Upper lobe of right lung (tissue), 1 donor: ENCODE measurements at places on chromosomes 1 and 21.
A peak's percentile ranks its signal among the peaks of the same experiment; 100 is the strongest.

DNA sequence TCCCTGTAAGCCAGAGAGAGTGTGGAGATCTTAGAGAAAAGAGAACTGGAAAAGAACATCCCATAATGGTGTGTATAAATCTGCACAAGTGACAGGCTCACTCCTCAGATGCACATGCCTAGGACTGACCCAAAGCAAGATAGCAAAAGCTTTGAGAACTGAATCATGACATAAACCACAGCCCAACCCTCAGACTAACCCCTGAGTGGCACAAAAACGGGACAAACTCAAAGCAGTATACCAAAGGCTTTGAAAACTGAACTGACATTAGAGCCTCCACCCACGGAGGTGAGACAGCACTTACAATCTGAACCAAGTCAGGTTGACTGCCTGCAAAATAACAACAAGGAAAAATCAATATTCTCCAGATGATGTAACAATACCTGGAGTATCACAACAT, 70.8 kb downstream of the TIAM1 start:
- no peaks in the 10 kb centered on the region for H3K27me3 ChIP-seq
- DNase-seq: no peak
- no peaks in the 10 kb centered on the region for H3K4me1 ChIP-seq
- H3K36me3 ChIP-seq: no peaks in the 10 kb centered on the region
- H3K27ac ChIP-seq: no peak overlapping the region

- H3K27me3 ChIP-seq: no peaks in the 10 kb centered on the region
- H3K36me3 ChIP-seq: peaks cover 56% of the 10 kb centered on the region
- H3K4me1 ChIP-seq: peaks cover 9% of the 10 kb centered on the region
- H3K27ac ChIP-seq: peak overlapping the region; percentile 2
These were observed 20.1 kb upstream of the CCDC17 start for GRCh38 chr1:45643978-45644377.

- H3K27ac ChIP-seq: no peak overlapping the region
- H3K4me1 ChIP-seq: no peaks in the 10 kb centered on the region
- H3K27me3 ChIP-seq: no peaks in the 10 kb centered on the region
- no peak for DNase-seq
These were observed 49.0 kb upstream of the ASB17 start for GRCh38 chr1:75980972-75981897.

DNA sequence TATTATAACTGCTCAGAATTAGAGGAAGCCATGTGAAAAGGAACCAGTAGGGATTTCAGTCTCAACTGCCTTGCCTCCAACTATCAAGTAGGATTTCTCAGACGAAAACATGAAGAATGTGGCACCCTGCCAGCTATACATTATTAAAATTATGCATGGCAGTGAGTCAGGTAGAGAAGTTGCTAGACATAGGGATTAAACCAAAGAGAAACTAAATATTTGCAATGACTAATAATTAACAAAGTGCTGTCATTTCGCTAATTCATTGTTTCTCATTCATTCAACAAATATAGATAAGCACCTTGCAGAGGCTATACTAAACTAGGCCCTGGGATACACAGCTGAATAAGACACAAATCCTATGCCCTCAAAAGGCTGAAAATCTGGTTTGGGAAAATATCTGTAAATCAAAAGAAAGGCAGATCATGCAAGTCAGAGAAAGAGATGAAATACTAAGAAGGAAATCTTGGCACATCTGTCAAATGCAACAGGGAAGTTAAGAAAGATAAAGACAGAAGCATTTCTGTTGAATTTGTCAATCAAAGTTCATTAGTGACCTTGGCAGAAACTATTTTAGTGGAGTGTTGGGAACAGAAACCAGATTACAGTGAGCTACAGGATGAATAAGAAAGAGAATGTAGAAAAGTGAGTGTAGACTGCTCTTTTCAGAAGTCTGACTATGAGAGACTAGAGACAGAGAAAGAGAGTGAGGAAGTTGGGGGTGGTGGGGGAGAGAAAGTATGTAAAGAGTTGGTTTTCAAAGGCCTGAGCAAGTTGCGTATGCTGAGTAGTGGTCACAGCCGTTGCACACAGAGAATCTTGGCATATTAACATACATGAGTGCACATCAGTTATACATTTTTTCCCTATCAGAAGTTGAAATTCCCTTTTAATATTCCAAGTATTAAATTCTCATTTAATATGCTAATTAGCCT, 14.7 kb upstream of the NBPF11 start:
- no peaks in the 10 kb centered on the region for H3K36me3 ChIP-seq
- no peaks in the 10 kb centered on the region for H3K27me3 ChIP-seq
- no peaks in the 10 kb centered on the region for H3K4me1 ChIP-seq
- no peak overlapping the region for H3K4me3 ChIP-seq
- no peak for DNase-seq

DNA sequence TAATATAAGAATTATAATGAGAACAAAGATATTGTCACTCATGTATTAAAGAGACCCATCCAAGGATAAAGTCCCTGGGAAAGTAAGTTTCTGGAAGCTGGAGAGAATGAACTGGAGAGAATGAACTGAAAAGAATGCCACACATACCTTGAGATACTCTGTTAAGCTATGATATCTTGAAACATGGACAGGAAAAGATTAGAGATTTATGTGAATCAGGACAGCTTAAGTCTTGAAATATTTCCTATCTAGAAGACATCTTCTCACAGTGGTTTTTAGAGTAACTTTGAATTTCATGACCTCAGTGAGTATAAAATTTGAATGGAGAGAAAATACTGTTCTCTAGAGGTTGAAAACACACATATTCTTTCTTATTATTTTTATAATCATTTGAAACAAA, 201.3 kb upstream of the HMCN1 start:
- H3K36me3 ChIP-seq: no peaks in the 10 kb centered on the region
- H3K27ac ChIP-seq: no peak overlapping the region
- no peak for DNase-seq
- H3K4me3 ChIP-seq: no peak overlapping the region

DNA sequence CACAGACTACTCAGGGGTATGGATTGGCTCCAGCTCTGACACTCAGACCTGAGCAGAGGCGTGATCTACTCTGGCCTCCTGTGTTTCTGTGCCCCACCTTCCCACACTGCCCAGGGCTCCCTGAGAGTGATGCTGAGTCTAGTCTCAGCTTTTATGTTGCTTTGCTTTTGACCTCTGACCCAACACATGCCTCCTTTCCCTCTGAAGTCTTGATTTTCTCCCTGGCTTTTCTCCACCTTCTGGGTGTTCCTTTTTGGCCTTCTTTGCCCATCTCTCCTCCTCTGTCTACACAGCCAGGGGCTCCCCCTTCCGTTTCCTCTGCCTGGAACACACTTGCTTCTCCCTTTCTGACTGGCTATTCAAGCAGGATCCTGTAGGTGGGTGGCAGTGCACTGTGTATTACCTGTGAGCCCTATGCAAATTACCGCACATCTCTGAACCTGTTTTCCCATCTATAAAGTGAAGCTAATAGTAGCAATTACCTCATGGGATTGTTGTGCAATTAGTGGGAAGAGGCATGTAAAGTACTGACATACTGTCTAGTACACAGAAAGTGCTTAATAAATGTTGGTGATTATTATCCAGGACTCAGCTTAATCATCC, 13.7 kb upstream of the MEX3A start:
- H3K27me3 ChIP-seq: no peaks in the 10 kb centered on the region
- H3K27ac ChIP-seq: no peak overlapping the region
- no peaks in the 10 kb centered on the region for H3K36me3 ChIP-seq
- peaks cover 14% of the 10 kb centered on the region for H3K4me1 ChIP-seq
- no peak overlapping the region for H3K4me3 ChIP-seq

- H3K27me3 ChIP-seq: no peaks in the 10 kb centered on the region
- no peak overlapping the region for H3K27ac ChIP-seq
- DNase-seq: no peak
- peaks cover 11% of the 10 kb centered on the region for H3K36me3 ChIP-seq
- H3K4me3 ChIP-seq: no peak overlapping the region
These were observed 49.6 kb downstream of the CTTNBP2NL start for GRCh38 chr1:112445596-112445995.

DNA sequence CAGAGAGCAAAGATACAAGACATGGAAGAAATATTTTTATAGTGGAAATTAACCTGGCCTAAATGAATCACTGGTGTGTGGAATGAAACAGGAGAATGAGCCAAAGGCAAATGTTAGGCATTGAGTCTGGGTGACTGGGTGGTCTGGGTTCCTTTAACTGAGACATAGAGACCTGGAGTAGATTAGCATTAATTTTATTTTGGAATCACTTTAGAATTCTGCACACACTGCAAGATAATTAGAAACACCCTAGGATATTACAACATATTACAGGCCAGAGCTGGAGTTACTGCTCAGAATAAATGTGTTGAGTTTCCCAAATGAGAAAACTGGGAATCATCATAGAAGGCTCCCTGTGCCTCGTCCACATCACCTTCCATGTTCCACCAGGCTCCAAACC, 85.5 kb downstream of the PLPPR5 start:
- DNase-seq: no peak
- H3K27ac ChIP-seq: no peak overlapping the region
- no peaks in the 10 kb centered on the region for H3K36me3 ChIP-seq

- H3K27ac ChIP-seq: no peak overlapping the region
- H3K4me1 ChIP-seq: peaks cover 20% of the 10 kb centered on the region
- H3K36me3 ChIP-seq: no peaks in the 10 kb centered on the region
These were observed 28.7 kb downstream of the LYST start for GRCh38 chr1:235838021-235838420.

DNA sequence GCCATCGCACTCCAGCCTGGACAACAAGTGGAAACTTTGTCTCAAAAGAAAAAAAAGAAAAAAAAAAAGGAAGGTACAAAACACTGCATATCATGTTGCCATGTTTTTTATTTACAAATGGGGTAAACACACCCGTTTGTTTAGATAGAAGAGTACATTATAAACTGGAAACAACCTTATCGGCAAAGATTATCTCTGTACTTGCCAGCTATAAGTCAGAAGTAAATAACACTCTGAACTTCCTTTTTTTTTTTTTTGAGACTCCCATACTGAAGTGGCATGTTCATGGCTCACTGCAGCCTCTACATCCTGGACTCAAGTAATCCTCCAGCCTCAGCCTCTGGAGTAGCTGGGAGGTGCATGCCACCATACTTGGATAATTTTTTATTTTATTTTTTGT, 21.9 kb downstream of the USP48 start:
- no peak for DNase-seq
- no peaks in the 10 kb centered on the region for H3K27me3 ChIP-seq
- peaks cover 2% of the 10 kb centered on the region for H3K36me3 ChIP-seq
- no peak overlapping the region for H3K4me3 ChIP-seq

DNA sequence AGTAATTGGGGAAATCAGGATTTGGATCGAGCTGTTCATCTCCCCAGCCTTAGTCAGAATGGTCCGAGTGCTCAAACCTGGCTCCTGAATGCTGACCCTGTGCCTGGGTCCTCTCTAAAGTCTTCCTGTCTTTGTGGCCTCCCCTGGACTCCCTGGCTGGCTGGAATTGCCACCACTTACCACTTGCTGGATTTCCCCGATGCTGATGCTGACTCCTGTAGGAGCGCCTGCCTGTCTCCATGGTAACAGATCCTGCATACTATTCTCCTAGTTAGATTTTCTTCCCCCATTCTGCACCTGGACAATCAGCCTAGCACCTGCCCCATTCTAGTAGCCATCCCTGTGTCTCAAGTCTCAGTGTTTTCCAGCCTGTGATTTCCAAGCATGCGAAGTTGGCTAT, 382.2 kb upstream of the ESRRG start:
- H3K36me3 ChIP-seq: no peaks in the 10 kb centered on the region
- DNase-seq: no peak
- H3K4me1 ChIP-seq: no peaks in the 10 kb centered on the region
- no peak overlapping the region for H3K4me3 ChIP-seq
- H3K27me3 ChIP-seq: no peaks in the 10 kb centered on the region

DNA sequence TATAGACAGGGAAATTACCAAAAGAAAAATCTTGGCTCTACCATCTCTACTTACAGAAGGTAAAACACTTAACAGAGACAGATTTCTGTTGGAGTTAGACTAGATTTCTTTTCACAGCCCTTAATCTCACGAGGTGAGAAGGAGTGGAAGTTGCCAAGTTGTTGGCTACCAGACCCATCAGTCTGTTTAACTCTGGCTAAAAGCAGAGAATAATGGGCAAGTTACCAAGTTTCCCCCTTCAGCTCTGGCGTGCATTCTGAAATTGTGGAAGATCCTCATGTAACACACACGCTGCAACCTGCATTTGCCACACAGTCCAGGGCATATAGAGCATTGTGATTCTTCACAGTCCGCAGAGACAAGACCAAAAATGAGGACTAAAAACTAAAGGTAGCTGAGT, 49.3 kb downstream of the STX6 start:
- H3K4me3 ChIP-seq: no peak overlapping the region
- no peak for DNase-seq
- H3K36me3 ChIP-seq: peaks cover 66% of the 10 kb centered on the region
- peaks cover 4% of the 10 kb centered on the region for H3K4me1 ChIP-seq
- no peaks in the 10 kb centered on the region for H3K27me3 ChIP-seq

DNA sequence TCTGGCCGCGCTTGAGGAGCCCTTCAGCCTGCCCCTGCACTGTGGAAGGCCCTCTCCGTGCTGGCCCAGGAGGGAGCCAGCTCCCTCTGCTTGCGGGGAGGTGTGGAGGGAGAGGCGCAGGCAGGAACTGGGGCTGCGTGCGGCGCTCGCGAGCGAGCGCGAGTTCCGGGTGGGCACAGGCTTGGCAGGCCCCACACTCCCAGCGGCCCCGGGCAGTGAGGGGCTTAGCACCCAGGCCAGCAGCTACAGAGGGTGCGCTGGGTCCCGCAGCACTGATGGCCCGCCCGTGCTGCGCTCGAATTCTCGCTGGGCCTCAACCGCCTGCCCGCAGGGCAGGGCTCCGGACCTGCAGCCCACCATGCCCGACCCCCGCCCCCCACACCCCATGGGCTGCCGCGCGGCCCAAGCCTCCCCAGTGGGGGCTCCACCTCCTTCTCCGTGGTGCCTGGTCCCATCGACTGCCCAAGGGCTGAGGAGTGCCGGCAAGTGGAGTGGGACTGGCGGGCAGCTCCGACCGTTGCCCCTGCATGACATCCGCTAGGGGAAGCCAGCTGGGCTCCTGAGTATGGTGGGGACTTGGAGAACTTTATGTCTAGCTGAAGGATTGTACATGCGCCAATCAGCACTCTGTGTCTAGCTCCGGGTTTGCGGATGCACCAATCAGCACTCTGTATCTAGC, 46.0 kb downstream of the COL24A1 start:
- peak; percentile 55 for DNase-seq
- no peak overlapping the region for H3K27ac ChIP-seq
- H3K27me3 ChIP-seq: no peaks in the 10 kb centered on the region
- H3K4me3 ChIP-seq: no peak overlapping the region
- H3K4me1 ChIP-seq: no peaks in the 10 kb centered on the region
- no peaks in the 10 kb centered on the region for H3K36me3 ChIP-seq

- peaks cover 28% of the 10 kb centered on the region for H3K4me1 ChIP-seq
- H3K27me3 ChIP-seq: no peaks in the 10 kb centered on the region
- peak overlapping the region; percentile 77 for H3K27ac ChIP-seq
These were observed 859 bp upstream of the ZBTB18 start for GRCh38 chr1:244050014-244050834.
